ENCODE measurements at places on chromosomes 7 and 10.

GRCh38 chr10:79004311-79004710 lies 64.5 kb upstream of the ZMIZ1 start:
- no peak for DNase-seq

DNA sequence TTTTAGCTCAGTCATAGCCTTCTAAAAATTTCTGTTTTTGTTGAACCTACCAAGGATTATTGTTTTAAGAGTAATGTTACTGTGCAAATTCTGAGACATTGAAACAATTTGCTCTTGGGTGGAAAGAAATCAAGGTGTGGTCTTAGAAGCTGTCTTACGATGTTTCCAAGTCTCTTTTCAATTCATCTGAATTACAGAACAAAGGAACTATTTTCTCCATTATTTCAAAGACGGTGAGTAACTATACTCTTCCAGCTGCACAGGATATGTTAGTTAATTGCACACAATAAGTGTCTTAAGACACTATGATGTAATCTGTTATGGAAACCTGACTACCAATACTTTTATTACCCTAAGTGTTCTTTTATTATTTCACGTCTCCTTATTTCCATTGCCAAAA lies 106.8 kb upstream of the POM121L12 start:
- no peak for DNase-seq

DNA sequence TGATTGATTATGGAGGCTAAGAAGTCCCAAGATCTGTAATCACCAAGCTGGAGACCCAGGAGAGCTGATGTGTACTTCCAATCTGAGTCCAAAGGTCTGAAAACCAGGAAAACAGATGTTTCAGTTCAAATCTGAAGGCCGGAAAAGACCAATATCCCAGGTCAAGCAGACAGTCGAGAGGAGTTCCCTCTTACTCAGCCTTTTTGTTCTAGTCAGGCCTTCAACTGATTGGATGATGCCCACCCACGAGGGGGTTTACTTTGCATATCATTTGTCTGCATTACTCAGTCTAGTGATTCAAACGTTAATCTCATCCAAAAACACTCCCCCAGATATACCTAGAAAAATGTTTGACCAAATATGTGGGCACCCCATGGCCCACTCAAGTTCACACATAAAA lies 7.4 kb upstream of the ARID5B start:
- DNase-seq = no peak

- DNase-seq = no peak
Measured at GRCh38 chr10:73814896-73815718, 3.7 kb upstream of the NDST2 start.

- DNase-seq = no peak
Measured at GRCh38 chr10:104339469-104340110, 1.3 kb upstream of the ITPRIP start.

GRCh38 chr10:21296575-21297355 lies 228.7 kb downstream of the SKIDA1 start:
- DNase-seq = no peak

- no peak for DNase-seq
Measured at GRCh38 chr10:98141484-98142073, 7.1 kb downstream of the R3HCC1L start.

GRCh38 chr10:131959841-131960240 lies 21.9 kb downstream of the BNIP3 start:
- no peak for DNase-seq

GRCh38 chr10:122419876-122420623 lies 34.4 kb upstream of the ARMS2 start:
- no peak for DNase-seq
